ENCODE measurements at places on chromosomes 7 and 10.

GRCh38 chr7:1446620-1447032, 12.6 kb downstream of the MICALL2 start:
- DNase-seq = peak; percentile 72

GRCh38 chr7:106068986-106069385, 43.1 kb downstream of the SYPL1 start:
- DNase-seq = no peak

GRCh38 chr7:78417180-78417853, 618.7 kb downstream of the PHTF2 start:
- DNase-seq = no peak

- DNase-seq = no peak
These were observed 931.2 kb upstream of the C7orf33 start for GRCh38 chr7:147659036-147659995.

DNA sequence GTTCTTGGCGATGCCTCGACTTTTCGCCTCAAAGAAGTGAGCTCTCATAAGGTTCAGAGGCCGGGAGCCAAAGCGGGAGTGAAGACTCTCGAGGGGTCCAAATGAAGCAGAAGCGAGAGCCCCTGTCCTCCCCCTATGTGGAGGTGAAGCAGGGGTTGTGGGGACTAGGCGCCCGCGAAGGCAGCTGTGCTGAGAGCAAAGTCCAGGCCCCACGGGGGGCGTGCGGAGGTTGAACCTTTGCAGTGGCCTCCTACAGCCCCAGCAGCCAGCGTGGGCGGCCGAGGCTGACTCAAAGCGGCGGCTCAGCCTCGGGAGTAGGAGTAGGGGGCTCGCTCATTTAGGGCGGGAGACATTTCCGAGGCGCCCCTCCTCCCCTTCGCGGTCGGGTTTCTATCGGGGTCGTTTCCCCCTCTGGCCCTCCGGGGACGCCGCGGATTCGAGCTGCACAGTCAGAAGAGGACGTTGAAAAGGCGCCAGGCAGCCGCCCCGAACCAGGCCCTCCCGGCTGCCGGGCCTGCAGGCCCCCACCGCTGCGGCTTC, 553 bp upstream of the ADD3 start:
- DNase-seq = no peak

DNA sequence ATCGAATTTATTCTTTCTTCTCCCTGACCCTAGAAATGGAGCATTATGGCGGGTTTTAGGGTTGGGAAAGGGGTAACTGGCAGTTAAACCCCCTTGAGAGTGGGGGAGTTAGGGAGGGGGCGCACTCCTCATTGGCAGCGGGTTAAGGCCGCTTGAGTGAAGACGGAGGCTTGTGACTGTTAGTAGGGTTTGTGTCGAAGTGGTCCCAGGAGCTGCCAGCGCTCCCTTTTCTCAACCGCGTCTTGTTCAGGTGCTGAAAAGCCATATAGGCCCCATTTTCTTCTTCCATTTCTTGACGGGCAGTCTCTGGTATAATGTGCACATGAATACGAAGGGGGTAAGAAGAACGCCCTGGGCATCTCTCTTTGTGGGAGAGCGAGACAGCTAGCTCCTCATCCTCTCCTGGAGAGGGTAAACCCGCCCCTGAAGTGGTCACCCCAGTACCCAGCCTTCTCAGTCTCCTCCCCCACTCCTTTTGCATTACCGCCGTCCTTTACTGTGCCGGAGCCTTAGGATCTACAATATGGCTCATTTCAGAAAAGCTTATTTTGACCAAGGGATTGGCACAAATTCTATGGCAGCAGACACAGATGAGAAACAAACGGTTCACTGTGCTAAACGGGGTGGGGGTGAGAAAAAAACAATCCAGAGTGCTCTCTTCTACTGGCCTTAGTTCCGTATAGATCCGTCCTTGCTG, 836 bp downstream of the KMT2E start:
- DNase-seq = no peak
